ENCODE measurements at places on chromosomes 1 and 21. TPM values are rescaled to one million over a fixed set of nuclear protein-coding genes. Genes with fewer than 3 reads are reported as not detected.

GRCh38 chr1:228882771-228883450, 147.6 kb downstream of the RHOU start:
- DNase-seq: no peak

DNA sequence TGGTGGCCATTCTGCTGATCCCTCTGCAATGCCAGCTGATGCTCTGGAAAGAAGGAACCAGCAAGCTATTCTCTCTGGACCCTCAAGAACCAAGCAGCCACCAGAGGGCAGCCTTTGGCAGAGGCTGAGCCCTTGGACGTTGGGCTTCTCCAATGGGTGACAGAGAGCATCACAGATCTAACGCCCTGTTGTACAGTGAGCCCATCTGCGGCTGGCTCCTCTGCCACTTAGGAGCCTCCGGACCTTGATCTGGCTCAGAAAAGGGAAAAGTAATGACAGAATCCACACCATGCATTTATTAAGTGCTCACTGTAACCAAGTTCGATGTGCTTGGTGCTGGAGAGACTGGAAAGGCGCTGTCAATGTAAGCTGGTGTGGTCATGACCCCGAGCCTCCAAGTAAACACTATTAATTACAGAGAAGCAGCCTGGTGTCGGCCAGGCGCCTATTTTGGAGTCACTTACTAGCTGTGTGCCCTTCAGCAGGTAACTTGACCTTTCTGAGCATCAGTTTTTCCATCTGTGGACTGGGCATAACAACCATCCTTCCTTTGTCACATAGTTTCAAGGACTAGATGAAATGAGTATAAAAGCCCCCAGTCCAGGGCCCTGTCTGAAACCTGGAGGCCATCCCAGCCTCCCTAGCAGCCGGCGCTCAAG, 34.9 kb downstream of the ECE1 start:
- DNase-seq: peak; percentile 85

- no peak for DNase-seq
These were observed 7.6 kb downstream of the ENO1 start for GRCh38 chr1:8870616-8871538.

DNA sequence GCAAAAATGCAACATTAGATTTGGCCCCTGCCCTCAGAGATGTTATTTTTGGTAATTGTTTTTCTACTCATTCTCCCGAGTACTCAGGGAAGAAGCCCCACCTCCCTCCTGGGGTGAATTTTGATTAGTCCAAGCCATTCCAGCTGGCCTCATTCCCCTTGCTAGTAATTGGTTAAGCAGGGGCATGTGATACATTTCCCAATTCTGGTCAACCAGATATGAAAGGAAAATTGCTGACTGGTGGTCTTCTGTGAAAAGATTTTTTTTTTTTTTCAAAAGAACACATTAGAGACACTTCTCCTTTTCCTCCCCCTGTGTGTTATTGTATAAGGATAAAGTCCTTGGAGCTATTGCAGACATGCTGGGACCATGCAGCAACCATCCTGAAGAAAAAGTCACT, 71.1 kb upstream of the AKT3 start:
- DNase-seq: no peak

DNA sequence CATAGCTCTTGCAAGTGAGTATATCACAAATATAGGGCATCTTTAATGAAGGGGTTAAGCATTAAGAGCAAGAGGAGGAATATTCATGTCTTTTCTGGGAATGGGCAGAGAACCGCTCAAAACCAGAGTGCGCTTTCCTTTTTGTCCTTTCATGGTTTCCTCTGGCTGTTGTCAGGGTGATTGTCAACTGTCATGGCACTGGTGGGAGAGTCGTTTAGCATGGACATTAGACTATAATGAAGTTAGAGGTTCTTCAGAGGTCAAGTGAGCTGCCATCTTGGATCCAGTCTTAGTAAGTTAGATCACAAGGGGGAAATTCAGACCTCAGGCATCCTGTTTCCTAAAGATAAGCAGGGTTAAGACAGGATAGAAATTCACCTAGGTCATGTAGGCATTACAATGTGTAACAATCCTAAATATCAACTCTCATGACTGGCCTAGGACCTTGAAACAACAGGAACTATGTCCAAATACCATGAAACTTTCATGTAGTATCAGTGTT, 12.1 kb upstream of the COA6 start:
- no peak for DNase-seq

The SPATA46 gene
- not detected for total RNA-seq

DNA sequence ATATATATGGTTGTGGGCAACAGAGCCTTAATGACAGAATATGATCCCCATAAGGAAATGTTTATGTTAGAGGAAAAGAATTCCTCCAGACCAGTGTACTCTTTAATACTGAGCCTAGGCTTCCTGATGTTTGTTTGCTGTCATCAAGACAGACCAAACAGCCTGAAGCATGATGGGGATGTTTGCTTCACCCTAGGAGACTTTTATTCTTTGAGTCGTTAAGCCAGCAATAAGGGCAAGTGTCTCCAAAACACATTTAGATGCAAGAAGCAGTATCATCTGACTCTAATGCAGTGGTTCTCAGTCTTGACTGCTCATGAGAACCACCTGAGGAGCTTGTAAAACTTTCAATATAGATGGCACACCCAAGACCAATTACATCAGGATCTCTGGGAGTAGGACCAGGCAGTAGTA, 33.1 kb downstream of the UBE2U start:
- DNase-seq: no peak

The AKNAD1 gene
- not detected for total RNA-seq

The TSPEAR gene
- not detected for total RNA-seq

- no peak for DNase-seq
These were observed 33.6 kb upstream of the RGS16 start for GRCh38 chr1:182637769-182638168.

DNA sequence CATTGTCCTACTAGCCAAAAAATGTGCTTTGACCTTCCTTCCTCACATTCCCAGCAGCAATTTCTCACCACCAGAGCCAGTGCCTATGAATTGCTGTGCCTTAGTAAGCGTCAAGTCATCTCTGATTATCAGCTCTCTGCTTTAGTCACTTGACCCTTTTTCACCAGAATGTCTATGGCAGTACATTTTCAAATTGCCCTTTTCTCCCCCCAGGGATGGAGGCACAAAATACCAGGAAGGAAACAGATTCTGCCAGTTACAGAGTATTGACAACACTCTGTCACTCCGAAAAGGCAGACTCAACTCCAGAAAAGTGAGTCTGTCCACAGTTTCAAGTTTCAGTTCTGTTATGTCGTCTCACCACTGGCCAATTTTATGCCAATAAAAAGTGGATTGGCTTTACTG, 167.4 kb downstream of the TNFSF18 start:
- DNase-seq: no peak

DNA sequence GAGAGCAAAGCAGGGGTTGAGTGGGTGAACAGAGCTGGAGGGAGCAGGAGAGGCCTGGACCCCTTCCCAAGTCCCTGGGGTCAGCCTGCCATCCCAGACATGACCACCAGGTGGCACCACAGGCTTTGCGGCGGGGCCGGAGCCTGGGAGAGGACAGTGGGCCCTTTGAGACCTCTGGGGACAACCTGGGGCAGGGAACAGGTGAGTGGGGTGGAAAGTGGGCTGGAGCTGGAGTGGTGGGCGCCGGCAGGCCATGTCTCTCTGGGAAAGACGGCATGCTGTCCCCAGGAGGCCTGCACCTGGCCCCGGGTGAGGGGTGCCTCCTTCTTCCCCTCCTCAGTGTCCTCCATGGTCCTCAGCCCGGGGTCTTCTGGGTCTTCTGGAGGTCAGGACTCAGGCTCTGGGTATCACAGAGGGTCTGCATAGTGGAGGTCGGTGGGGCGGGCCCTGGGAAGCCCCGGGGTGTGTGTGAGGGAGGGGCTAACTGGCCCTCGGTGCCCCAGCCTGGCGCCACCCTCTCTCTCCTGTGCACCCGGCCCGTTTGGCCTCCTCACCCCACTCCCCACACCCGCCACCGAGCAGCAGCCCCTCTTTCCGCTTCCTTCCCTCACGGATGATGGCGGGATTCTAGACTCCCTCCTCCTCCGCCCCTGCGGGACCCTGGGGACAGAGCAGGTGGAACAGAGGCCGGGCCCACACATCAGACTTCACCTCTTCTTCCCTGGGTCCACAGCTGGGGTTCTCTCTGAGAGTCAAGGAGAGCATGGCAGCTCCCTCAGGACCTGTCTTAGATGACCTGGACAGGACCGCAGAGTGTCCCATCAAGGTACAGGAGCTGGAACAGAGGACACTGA, 28.5 kb upstream of the PKP1 start:
- peak; percentile 50 for DNase-seq

DNA sequence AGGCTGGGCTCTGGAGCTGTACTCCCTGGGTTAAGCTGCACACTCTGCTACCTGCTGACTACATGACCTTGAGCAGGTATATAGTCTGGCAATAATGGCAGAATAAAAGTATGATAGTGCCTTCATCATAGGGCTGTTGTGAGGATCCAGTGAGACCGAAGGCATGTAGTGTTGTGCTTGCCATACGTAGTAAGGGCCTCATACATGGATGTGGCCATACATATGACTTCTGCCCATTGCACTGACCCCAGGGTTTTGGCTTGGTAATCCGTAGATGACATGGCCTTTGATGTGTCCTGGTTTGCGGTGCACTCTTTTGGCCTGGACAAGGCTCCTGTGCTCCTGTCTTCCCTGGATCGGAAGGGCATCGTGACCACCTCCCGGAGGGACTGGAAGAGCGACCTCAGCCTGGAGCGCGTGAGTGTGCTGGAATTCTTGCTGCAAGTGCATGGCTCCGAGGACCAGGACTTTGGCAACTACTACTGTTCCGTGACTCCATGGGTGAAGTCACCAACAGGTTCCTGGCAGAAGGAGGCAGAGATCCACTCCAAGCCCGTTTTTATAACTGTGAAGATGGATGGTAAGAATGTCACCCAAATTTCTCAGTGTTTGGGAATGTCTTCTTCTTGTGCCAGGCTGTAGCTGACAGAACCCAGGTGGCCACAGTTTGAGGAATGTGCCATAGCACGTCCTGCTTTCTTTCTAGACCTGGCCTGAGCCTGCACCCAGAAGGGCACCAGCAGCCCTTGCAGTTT, 17.0 kb upstream of the CD101 start:
- no peak for DNase-seq

The OR2L5 gene
- not detected for total RNA-seq

DNA sequence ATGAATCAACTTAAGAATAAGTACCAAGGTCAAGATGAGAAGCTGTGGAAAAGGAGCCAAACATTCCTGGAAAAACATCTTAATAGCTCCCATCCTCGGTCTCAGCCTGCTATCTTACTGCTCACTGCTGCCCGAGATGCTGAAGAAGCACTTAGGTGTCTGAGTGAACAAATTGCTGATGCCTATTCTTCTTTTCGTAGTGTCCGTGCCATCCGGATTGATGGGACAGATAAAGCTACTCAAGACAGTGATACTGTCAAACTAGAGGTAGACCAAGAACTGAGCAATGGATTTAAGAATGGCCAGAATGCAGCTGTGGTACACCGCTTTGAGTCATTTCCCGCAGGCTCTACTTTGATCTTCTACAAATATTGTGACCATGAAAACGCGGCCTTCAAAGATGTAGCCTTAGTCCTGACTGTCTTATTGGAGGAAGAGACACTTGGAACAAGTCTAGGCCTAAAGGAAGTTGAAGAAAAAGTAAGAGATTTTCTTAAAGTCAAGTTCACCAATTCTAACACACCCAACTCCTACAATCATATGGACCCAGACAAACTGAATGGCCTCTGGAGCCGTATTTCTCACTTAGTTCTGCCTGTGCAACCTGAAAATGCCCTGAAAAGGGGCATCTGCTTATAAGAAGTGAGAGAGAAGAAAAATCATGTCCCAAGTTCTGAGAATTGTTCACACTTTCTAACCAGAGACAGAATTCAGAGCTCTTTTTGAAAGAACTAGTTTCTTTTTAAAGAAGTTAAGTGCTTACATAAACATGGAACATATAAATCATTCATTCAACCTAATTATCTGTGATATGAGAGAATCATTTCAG, 35.7 kb downstream of the TOR1AIP1 start:
- DNase-seq: no peak

The OR14K1 gene
- not detected for total RNA-seq

- no peak for DNase-seq
These were observed 297.6 kb downstream of the DISC1 start for GRCh38 chr1:231924180-231924579.

GRCh38 chr1:228827019-228827418, 91.7 kb downstream of the RHOU start:
- DNase-seq: no peak

GRCh38 chr1:161914595-161914994, 109.1 kb downstream of the OLFML2B start:
- DNase-seq: no peak

- DNase-seq: no peak
These were observed 19.7 kb downstream of the MRPL37 start for GRCh38 chr1:54219688-54220003.

DNA sequence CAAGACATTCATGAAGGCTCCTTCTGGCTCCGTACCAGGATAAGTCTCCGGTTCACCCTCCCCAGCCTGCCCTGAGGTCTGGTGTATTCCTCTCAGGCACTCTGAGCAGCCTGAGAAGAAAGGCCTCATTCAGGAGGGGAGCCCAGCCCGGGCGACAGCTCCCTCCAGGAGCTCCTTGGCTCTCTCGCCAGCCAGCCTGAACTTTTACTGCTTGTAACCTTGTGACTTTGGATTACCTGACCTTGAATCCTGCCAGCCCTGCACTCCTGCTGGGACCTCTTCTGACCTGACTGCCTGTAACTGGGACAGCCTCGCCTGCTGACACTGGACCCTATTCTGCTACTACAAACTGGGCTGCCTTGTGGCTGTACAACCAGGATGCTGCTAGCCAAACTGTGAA, 65.8 kb downstream of the CD34 start:
- DNase-seq: no peak

DNA sequence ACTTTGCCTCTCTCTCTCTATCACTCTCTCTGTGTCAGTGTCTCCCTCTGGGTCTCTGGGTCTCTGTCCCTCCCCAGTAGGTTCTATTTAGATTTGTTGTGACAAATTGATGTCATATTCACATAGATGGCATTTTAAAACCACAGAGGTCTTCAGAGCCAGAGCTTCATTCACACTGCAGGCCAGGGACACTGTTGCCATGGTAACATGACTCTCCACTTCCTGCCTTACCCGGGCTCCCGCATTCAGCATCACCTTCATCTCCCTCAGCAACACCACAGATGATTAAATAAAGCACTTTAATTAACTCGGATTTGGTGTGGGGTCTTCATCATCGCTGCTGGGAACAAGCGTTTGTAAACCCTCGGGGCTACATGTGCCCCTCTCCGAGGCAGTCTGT, 132.6 kb downstream of the ETS2 start:
- no peak for DNase-seq

DNA sequence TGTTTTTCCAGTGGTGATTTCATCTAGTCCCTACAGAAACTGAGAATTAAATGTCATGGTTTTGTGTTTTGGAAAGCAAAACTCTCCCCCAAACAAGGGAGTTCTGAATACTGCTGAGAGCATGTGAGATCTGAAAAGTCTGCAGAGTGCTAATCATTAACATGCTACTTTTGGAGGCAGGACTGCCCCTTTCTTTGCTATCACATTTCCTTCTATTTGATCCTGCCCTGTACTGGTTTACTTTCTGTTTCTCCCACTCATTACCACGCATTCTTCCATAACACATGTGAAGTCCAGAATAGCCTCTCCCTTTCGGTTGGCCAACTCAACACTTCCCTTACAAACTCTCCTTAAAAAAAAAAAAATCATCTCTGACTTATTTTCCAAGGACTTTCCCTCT, 63.6 kb downstream of the GADD45A start:
- no peak for DNase-seq
